ENCODE measurements at places on chromosomes 5 and 9. TPM values are rescaled to one million over a fixed set of nuclear protein-coding genes. Genes with fewer than 3 reads are reported as not detected.

GRCh38 chr5:127564002-127564769 lies 46.7 kb downstream of the PRRC1 start:
- peaks cover 3% of the 10 kb centered on the region for H3K4me1 ChIP-seq
- peaks cover 11% of the 10 kb centered on the region for H3K27me3 ChIP-seq
- no peak for DNase-seq
- no peak overlapping the region for H3K27ac ChIP-seq
- H3K4me3 ChIP-seq = no peak overlapping the region
- H3K36me3 ChIP-seq = no peaks in the 10 kb centered on the region

GRCh38 chr5:50749181-50749580 lies 82.7 kb downstream of the PARP8 start:
- H3K27me3 ChIP-seq = no peaks in the 10 kb centered on the region
- H3K36me3 ChIP-seq = peaks cover 8% of the 10 kb centered on the region
- H3K27ac ChIP-seq = no peak overlapping the region
- peaks cover 32% of the 10 kb centered on the region for H3K4me1 ChIP-seq
- DNase-seq = no peak
- no peak overlapping the region for H3K4me3 ChIP-seq

DNA sequence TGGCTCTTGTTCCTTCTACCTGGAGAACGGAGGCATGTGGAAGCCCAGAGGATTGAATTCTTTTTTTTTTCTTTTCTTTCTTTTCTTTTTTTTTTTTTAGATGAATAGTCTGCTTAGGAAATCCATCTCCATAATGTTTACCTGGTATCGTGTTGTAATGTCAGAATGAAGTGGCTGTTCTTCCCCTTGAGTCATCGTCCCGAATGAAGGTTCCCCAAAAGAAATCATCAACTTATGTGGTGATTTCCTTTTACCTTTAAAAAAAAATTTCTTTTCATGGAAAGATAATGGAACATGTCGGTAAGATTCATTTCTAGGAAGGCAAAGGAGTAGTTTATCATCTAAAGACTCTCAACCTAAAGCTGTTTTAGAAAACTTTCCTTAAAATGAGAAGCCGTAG lies 59.7 kb downstream of the DOCK8 start:
- no peaks in the 10 kb centered on the region for H3K27me3 ChIP-seq
- peaks cover 49% of the 10 kb centered on the region for H3K4me1 ChIP-seq
- peak overlapping the region; percentile 95 for H3K27ac ChIP-seq
- H3K36me3 ChIP-seq = peaks cover 26% of the 10 kb centered on the region

GRCh38 chr9:98658951-98659351 lies 49.8 kb downstream of the GABBR2 start:
- no peaks in the 10 kb centered on the region for H3K27me3 ChIP-seq
- no peak overlapping the region for H3K4me3 ChIP-seq
- H3K4me1 ChIP-seq = no peaks in the 10 kb centered on the region
- DNase-seq = no peak

- H3K4me3 ChIP-seq = no peak overlapping the region
- no peak for DNase-seq
- H3K4me1 ChIP-seq = peaks cover 6% of the 10 kb centered on the region
- H3K27ac ChIP-seq = no peak overlapping the region
- no peaks in the 10 kb centered on the region for H3K27me3 ChIP-seq
Measured at GRCh38 chr9:7009065-7009464, 251.3 kb downstream of the KDM4C start.

FBXL7 gene
- not detected for total RNA-seq

SPINK4 gene
- total RNA-seq = not detected

PTGDS gene
- total RNA-seq = not detected

All from activated B cell treated with CpG ODN at 0.5 μM for 24 hours (primary cell).